Epithelial cell of umbilical artery (primary cell): ENCODE measurements at places on chromosomes 12 and 14. TPM values are rescaled to one million over a fixed set of nuclear protein-coding genes. Genes with fewer than 3 reads are reported as not detected.

Gene ESPL1
- total RNA-seq, result 4.9 and 18.1 TPM in 2 replicates

Gene ERP27
- 0.15 and 0.32 TPM in 2 replicates for total RNA-seq

Gene CNTN1
- total RNA-seq, result 0.30 and 0.32 TPM in 2 replicates

Gene STAC3
- 0.30 and 0.32 TPM in 2 replicates for total RNA-seq

Gene FOXA1
- under 0.01 and 0.91 TPM in 2 replicates for total RNA-seq

Gene KRT77
- not detected in 2 replicates for total RNA-seq

Gene SELPLG
- total RNA-seq, result 0.61 TPM in 1 of 2 replicates, not detected in the other

Gene PCED1B
- total RNA-seq, result 0.32 and 1.1 TPM in 2 replicates

Gene MTHFD1
- total RNA-seq, result 38.7 and 66.3 TPM in 2 replicates

Gene UBC
- total RNA-seq, result 1,258 and 1,575 TPM in 2 replicates

Gene RNASE9
- total RNA-seq, result not detected in 2 replicates

Gene OAS2
- total RNA-seq, result 6.8 and 146 TPM in 2 replicates

Gene PLBD2
- 15.3 and 17.2 TPM in 2 replicates for total RNA-seq

Gene OTOGL
- 1.8 and 4.2 TPM in 2 replicates for total RNA-seq

Gene PPP4R4
- under 0.01 TPM in 2 replicates for total RNA-seq

Gene MVK
- total RNA-seq, result 22.8 and 30.5 TPM in 2 replicates

Gene MYF5
- not detected in 2 replicates for total RNA-seq

Gene CLEC1A
- total RNA-seq, result 18.7 and 24.4 TPM in 2 replicates

Gene KRT79
- total RNA-seq, result under 0.01 TPM in 1 of 2 replicates, not detected in the other

Gene NKX2-1
- total RNA-seq, result not detected in 2 replicates

Gene SPX
- total RNA-seq, result 0.32 TPM in 1 of 2 replicates, not detected in the other

Gene MAP3K9
- under 0.01 TPM in 2 replicates for total RNA-seq
